ENCODE measurements at places on chromosomes 1 and 21.

- DNase-seq: no peak
Measured at GRCh38 chr21:46122758-46123683, 25.1 kb downstream of the COL6A2 start.

GRCh38 chr1:185849014-185849413 lies 114.8 kb downstream of the HMCN1 start:
- no peak for DNase-seq

GRCh38 chr1:63223426-63223825 lies 98.9 kb upstream of the FOXD3 start:
- no peak for DNase-seq

DNA sequence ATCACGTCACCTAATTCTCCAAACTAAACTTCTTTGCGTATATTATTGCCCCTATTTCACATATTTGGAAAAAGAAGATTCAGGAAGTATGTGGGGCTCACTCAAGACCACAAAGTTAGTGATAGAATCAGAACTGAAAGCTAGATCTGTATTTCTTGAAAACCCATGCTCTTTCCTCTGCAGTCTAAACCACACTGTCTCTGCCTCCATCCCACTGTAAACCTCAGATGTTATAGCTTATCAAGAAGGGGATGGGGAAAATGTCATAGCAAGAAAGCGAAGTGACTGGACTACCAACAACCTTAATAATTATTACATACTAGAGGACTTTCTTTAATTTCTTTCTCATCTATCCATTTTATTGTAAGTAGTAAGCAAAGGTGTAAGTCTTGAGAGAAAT lies 257.7 kb upstream of the SGIP1 start:
- no peak for DNase-seq

GRCh38 chr1:172640111-172640510 lies 18.8 kb upstream of the FASLG start:
- DNase-seq: no peak

DNA sequence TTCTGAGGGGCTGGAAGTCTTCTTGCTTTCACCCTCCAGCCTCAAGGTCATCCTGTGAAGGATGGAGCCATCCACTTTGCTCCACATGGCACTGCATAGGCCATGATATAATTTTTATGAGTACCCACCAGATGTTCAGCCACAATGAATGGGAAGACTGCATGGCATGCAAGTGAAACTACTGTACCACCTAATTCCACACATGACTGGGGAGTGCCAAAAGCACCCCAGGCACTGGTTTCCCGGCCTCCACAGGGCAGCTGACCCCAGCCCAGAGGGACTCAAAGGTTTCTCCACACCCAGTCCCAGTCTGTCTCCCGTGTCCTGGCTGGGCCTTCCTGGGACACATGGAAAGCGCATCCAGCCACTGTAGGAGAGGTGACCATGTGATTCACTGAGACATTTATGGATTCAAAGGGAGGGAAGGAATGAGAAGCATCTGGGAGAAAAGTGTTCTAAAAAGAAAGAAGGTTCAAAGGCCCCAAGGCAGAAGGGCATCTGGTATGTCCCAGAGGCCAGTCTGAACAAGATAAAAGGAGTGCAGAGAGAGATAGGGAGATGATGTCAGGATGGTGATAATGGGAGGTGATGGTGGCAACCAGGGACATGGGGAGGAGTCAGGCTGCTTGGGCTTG lies 12.1 kb downstream of the RHOU start:
- no peak for DNase-seq

GRCh38 chr1:36934061-36934460 lies 100.3 kb downstream of the GRIK3 start:
- no peak for DNase-seq

DNA sequence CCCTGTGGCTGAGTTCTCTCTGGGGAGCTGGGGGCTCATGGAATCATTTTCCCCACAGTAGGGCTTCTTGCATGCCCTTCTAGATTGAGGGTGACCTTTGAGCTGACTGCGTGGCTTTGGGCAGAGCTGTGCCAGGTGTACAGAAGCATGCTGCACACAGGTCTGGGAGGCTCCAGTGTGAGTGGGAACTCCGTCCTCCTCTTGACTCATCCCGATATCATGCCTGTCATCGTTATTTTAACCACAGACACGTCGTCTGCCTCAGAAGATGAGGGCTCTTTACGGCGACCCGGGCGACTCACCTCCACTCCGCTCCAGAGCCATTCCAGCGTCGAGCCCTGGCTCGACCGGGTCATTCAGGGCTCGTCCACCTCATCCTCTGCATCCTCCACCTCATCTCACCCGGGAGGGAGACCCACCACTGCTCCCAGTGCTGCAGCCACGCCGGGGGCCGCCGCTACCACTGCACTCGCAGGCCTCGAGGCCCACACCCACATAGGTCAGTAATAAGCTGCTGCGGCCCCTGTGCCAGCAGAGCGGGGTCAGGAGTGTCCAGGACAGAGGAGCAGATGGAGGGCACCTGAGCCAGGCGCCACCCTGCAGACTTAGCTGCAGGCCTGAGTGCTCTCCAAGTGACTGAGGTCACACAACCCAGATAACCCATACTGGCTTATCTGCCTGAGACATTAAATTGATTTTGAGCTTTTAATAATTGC lies 39.8 kb downstream of the DIP2A start:
- DNase-seq: no peak

DNA sequence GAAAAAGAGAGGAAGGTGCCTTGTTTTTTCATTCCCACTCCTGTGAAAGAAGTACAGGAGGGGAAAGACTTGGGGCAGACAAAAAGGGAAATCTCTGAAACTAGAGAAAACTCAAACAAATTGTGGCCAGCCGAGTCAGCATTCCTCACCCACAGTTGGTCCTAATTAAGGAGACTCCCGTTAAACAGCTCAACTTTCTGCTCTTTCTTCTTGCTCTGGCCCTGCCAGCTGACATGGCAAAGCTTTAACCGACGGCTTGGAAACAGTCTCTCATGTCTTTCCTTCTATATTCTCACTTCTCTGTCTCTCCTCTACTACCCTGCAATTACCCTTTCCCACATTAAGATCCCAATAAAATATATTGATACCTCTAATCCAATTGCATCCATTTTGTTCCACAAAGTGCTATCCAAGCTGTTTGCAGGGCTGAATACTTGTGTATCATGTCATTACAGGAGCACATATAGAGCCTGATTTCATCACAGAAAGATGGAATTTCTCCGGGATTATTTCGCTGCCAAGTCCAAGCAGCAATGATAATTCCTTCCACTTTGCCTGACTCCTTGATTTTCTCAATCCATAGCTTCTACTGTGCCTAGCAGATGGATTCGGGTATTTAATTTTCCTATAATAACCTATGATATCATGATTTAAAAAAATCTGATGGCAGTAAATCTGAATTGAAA lies 65.4 kb upstream of the IPO9 start:
- DNase-seq: no peak

DNA sequence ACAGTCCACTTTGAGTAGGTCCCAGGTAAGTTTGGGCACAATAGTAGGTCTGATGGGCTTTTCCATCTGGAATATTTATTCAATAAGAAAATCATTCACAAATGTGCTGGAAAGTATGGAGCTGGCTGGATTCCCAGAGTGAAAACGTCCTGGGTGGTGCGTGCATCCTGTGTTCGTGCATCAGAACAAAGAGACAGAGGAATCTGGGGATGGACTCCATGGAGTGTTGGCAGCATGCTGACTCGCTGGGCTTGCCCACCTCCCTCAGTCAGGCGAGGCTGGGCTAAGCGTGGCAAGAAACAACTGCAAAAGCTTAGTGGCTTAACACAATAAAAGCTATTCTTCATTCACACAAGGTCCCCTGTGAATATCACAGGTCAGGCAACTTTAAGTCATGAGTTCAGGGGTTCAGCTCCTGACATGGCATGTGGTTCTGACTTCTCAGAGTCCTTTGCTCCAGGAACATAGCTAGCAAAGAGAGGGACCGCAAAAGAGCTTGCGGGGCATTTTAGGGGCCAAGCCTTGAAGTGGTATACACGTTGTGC lies 151.6 kb upstream of the ZNF644 start:
- no peak for DNase-seq

GRCh38 chr1:205142102-205142469 lies 20.3 kb upstream of the RBBP5 start:
- no peak for DNase-seq

DNA sequence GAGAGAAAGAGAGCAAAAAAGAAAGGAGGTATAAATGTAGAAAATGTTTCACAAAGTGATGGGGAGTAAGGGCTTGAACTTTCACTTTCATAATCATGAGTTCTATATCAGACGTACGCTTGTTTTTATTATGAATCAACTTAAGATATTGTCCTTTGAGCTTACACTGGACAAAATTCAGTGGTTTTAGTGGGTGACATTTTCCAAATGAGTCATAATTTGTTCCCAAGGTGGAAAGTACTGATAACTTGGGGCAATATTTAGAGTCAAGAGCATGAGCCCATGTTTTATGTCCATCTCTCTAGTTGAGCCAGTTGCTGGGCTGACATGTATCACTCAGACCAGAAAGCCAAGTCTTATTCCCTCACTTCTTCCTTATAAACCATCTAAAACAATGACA lies 161.6 kb downstream of the CHRM3 start:
- no peak for DNase-seq

DNA sequence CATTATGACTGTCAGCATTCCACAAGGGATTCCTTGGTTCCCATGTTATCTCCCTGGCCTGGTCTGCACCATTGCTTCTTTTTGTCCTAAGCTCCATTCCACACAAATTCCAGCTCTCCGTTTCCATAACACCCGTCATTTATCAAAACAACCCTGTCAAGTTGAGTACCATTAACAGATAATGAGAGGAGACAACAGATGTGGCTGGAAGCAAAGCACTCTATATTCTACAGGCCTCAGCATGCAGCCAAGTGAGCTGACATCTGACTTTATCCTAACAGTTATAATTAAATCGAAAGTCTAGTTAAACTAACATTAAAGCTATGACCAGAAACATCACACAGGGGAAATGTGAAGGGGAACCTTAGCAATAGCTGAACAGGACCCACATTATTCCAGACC lies 110.4 kb downstream of the RERE start:
- DNase-seq: no peak

DNA sequence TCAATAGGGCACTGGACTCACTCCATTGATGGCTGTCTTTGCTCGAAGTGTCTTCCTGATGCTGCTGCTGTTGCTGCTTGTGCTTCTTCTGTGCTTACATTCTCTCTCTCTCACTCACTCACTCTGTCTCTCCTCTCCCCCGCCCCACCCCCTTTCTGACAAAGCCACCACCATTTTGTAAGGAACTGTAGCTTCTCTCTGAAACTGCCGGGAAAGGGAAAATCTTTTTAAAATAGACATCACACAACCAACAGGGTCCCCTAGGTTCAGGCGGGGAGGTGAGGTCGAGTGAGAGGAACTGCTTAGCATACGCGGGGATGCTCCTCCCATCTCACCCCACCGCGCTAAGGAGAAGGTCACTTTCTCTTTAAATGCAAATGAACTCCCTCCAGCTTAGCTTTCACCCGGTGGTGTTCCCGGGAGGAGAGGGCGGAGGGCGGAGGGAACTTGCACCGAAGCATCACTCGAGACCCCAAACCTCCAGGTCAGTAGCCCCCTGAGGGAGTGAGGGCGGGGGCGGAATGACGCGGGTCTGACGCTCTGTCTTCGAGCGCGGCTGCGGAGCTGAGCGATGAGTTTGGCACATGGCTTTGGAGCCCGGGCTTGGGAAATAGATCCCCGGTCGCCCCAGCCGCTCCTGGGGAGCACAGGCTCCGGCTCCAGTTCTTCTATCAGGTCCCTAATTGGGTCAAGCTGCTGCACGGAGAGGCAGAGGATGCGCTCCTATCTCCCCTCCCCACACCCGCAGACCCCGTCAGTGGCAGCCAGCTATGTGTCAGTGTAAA lies at the start of gene CCDC28B:
Gene CCDC28B (plus strand): TSS at position 370 of the 785 bp plus-strand sequence. CDS start 1,341 bp downstream, outside the sequence.
- DNase-seq: no peak

GRCh38 chr1:202593845-202594244 lies 116.4 kb downstream of the SYT2 start:
- no peak for DNase-seq

GRCh38 chr1:55061000-55061705 lies 21.8 kb downstream of the PCSK9 start:
- DNase-seq: no peak

DNA sequence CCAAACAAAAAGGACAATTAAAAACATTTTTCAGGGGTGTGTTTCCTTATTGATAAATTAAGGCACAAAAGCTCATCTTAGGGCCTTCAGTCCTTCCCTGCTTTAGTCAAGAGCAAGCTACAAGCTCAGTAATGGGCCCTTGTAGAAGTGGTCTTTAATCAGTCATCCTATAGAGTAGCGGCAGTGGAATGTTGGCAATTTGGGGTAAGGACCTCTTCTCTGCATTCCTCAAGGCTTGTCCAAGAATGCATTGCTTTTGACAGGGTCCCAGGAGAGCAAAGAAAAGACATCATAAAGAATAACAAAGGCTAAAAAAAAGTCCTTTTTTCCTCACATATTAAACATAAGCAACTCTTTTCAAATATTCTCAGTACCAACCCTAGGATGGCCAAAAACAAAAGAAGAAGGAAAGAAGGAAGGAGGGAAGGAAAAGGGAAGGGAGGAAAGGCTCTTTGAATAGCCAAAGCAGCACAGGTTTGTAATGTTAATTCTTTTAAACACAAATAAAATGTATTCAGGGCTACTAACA lies 27.3 kb upstream of the CAMK1G start:
- DNase-seq: no peak

- DNase-seq: no peak
Measured at GRCh38 chr1:153293480-153293775, 19.3 kb downstream of the PGLYRP3 start.

DNA sequence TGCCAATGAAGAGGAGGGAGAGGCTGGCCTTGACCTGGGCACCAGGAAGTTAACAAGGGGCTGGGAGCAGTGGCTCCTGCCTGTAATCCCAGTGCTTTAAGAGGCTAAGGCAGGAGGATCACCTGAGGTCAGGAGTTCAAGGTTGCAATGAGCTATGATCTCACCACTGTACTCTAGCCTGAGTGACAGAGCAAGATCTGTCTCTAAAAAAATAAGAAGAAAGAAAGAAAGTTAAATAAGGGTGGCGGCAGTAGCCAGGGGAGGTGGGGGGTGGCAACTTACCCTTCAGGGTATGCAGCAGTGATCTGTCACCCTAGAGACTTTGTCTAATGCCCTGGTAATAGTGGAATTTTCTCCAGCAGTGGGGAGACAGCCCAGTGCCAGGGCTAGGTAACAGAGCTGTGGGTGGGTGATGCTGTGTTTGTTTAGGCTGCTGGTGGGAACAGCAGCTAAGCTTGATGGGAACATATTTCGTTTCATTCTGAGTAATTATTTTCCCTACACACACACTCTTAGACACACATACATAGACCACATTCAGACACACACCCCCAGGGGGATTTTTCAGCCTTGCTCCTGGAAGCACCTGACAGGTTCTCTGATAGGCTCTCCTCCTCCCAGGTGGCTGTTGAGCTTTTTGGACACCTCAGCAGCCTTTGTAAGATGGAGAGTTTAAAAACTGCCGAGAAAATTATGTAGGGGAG lies 11.3 kb upstream of the SYT6 start:
- DNase-seq: no peak

- DNase-seq: no peak
Measured at GRCh38 chr1:107326824-107327445, 186.1 kb downstream of the NTNG1 start.

GRCh38 chr1:229980009-229980408 lies 87.0 kb upstream of the GALNT2 start:
- DNase-seq: no peak
